Liver (tissue), 10 donors: ENCODE measurements at places on chromosomes 6 and 20. TPM values are rescaled to one million over a fixed set of nuclear protein-coding genes. Genes with fewer than 3 reads are reported as not detected.

GRCh38 chr6:64665137-64665536, 1029.5 kb downstream of the PHF3 start:
- H3K4me1 ChIP-seq, result no peaks in the 10 kb centered on the region
- H3K36me3 ChIP-seq, result no peaks in the 10 kb centered on the region
- H3K27me3 ChIP-seq, result no peaks in the 10 kb centered on the region
- H3K27ac ChIP-seq, result no peak overlapping the region

DNA sequence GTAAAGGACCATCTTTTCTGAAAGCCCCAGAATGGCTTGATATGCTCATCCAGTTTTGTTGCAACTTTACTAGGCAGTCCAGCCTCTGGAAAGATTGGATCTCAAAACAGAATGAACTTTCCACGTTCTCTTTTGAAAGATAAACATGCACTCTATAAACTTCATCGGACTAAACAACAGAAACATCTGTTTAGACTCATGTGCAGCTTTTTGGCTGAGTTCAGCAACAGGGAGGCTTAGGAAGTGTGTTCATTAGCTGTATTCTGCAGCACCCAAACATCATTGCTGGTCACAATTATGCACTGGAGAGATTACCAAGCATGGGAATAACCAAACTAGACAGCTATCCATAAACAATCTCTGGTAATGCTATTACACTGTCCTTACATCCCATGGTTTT, 180.5 kb downstream of the TENT5A start:
- H3K27ac ChIP-seq, result no peak overlapping the region
- no peak overlapping the region for H3K4me3 ChIP-seq
- H3K27me3 ChIP-seq, result no peaks in the 10 kb centered on the region
- DNase-seq, result no peak

DNA sequence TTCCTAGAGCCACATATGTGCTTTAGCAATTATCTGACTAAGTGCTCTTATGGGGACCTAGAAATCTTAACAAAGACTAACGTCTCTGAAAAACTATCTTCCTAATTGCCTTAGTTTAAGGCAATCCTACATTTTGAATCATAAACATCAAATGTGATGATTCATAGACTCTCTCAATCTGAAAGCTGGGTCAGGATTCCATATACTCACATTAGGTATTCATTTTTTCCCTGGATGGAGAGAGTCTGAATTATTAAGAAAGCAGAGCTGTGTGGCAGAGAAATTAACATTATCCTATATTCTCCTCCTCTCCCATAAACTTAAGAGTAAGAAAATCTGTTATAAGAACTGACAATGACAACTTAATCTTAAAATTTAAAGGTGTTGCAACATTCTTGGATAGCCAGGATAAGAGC, 1.6 kb upstream of the PRL start:
- DNase-seq, result no peak
- no peaks in the 10 kb centered on the region for H3K36me3 ChIP-seq
- no peak overlapping the region for H3K27ac ChIP-seq
- no peaks in the 10 kb centered on the region for H3K27me3 ChIP-seq

DNA sequence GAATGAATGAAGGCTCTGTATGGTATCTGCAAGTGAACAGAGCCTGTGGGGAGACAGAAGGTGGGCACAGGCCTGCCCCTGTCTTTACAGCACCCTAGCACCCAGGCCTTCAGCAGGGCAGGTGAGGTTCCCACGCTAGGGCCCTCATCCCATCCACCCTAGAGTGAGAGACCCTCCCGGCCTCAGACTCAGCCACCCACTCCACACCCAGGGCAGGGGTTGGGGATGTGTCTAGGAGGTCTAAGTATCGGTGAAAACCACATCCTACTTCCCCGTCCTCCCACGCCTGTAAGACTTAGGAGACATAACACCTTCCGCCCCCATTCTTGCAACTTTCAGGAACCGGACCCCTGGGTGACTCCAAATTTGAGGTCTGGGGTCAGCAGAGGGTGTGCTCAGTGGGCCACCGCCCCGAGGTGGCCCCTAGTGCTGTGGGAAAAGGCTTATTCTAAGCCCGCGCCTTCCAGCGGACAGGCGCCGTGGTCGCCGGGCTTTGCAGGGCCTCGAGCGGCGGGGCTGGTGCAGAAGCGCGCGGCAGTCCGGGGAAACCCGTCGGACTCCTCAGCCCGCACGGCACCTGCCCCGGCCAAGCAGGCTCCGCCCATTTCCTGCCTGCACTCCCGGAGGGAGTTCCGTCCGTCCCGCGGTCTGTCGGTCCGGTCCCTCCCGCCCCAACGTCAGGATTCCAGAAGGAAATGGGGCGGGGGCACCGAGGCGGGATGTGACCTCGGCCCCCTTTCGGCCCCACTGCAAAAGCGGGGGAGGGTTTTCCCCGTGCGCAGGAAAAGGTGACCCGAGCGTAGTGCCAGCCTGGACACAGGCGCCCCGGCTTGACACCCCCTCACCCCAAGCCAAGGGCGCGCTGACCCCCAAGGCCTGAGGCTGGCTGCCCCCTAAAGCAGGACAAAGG, 868 bp downstream of the SAMD10 start:
- H3K4me3 ChIP-seq, result peak overlapping the region; percentile 30
- H3K36me3 ChIP-seq, result no peaks in the 10 kb centered on the region
- H3K27ac ChIP-seq, result peak overlapping the region; percentile 25
- no peaks in the 10 kb centered on the region for H3K27me3 ChIP-seq

- H3K4me3 ChIP-seq, result no peak overlapping the region
- H3K27me3 ChIP-seq, result no peaks in the 10 kb centered on the region
- H3K36me3 ChIP-seq, result no peaks in the 10 kb centered on the region
- no peak overlapping the region for H3K27ac ChIP-seq
- H3K4me1 ChIP-seq, result peaks cover 3% of the 10 kb centered on the region
These were observed 8.2 kb upstream of the PYGB start for GRCh38 chr20:25239387-25240370.

GRCh38 chr6:168214586-168215104, 104.9 kb downstream of the DACT2 start:
- no peak overlapping the region for H3K4me3 ChIP-seq
- H3K27ac ChIP-seq, result no peak overlapping the region
- H3K4me1 ChIP-seq, result no peaks in the 10 kb centered on the region
- DNase-seq, result no peak

Gene NUS1
- polyA plus RNA-seq, result 20.6 TPM

Gene LY6G6D
- not detected for polyA plus RNA-seq

GRCh38 chr20:37376324-37376723, 30.4 kb downstream of the SRC start:
- H3K4me1 ChIP-seq, result peaks cover 6% of the 10 kb centered on the region
- no peak for DNase-seq
- no peaks in the 10 kb centered on the region for H3K27me3 ChIP-seq
- H3K27ac ChIP-seq, result no peak overlapping the region
- no peaks in the 10 kb centered on the region for H3K36me3 ChIP-seq

- H3K27me3 ChIP-seq, result no peaks in the 10 kb centered on the region
- DNase-seq, result no peak
- no peaks in the 10 kb centered on the region for H3K36me3 ChIP-seq
- peak overlapping the region; percentile 13 for H3K4me3 ChIP-seq
These were observed 72.7 kb downstream of the SOX4 start for GRCh38 chr6:21666201-21666691.

- H3K36me3 ChIP-seq, result no peaks in the 10 kb centered on the region
- H3K27me3 ChIP-seq, result no peaks in the 10 kb centered on the region
- H3K27ac ChIP-seq, result no peak overlapping the region
- H3K4me1 ChIP-seq, result no peaks in the 10 kb centered on the region
- H3K4me3 ChIP-seq, result no peak overlapping the region
These were observed 64.6 kb upstream of the SRSF6 start for GRCh38 chr20:43393052-43393451.

Gene BPHL
- polyA plus RNA-seq, result 29.6 TPM

Gene GPX5
- not detected for polyA plus RNA-seq

DNA sequence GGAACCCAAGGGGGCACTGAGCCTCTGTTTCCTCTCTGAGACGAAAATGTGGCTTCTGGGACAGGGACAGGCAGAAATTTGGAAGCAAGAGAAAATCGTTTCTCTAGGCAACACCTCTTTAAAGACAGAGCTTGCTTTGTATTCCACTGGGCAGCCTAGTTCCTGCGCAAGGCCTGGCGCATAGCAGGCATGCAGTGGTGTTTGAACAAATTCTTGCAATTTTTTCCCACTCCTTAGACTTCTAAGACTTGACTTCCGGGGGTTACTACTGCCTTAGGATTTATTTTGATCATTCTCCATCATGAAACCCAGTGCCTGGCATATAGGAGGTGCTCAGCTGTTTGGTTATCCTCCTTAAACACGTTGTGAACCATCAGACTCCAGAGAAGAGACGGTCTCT, 249.0 kb upstream of the KCNG1 start:
- no peak overlapping the region for H3K4me3 ChIP-seq
- H3K36me3 ChIP-seq, result no peaks in the 10 kb centered on the region
- no peak overlapping the region for H3K27ac ChIP-seq

Gene TPBG
- 0.80 TPM for polyA plus RNA-seq

DNA sequence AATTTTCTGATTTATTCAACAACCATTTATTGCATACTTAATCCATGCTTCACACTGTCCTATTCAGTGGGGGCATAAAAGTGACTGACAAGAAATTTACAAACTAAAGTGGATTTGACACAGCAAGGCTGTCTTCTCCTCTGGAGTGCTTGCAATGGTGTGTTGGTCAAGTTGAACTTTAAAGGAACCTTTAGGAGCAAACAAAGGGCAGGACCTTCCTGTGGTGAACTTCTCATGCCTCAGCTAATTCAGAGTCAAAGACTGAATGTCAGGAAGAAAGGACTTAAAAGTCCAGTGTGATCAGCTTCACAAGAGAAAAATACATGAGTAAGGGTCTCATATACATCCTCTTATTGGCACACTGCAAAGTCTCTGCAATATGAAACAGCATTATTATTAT, 60.8 kb upstream of the TENT5A start:
- no peaks in the 10 kb centered on the region for H3K4me1 ChIP-seq
- H3K27me3 ChIP-seq, result no peaks in the 10 kb centered on the region
- H3K36me3 ChIP-seq, result no peaks in the 10 kb centered on the region
- no peak overlapping the region for H3K27ac ChIP-seq
- no peak overlapping the region for H3K4me3 ChIP-seq

Gene OR2H2
- polyA plus RNA-seq, result not detected

- no peak for DNase-seq
- no peak overlapping the region for H3K27ac ChIP-seq
- no peaks in the 10 kb centered on the region for H3K27me3 ChIP-seq
- no peaks in the 10 kb centered on the region for H3K4me1 ChIP-seq
- no peak overlapping the region for H3K4me3 ChIP-seq
- no peaks in the 10 kb centered on the region for H3K36me3 ChIP-seq
These were observed 315.7 kb upstream of the EPHA7 start for GRCh38 chr6:93735099-93735498.

- no peak overlapping the region for H3K4me3 ChIP-seq
- H3K4me1 ChIP-seq, result no peaks in the 10 kb centered on the region
- H3K27ac ChIP-seq, result no peak overlapping the region
- DNase-seq, result no peak
These were observed 161.7 kb downstream of the UNC5CL start for GRCh38 chr6:40877362-40877761.

- no peaks in the 10 kb centered on the region for H3K36me3 ChIP-seq
- no peak overlapping the region for H3K27ac ChIP-seq
These were observed 40.6 kb upstream of the JAG1 start for GRCh38 chr20:10714236-10714975.

DNA sequence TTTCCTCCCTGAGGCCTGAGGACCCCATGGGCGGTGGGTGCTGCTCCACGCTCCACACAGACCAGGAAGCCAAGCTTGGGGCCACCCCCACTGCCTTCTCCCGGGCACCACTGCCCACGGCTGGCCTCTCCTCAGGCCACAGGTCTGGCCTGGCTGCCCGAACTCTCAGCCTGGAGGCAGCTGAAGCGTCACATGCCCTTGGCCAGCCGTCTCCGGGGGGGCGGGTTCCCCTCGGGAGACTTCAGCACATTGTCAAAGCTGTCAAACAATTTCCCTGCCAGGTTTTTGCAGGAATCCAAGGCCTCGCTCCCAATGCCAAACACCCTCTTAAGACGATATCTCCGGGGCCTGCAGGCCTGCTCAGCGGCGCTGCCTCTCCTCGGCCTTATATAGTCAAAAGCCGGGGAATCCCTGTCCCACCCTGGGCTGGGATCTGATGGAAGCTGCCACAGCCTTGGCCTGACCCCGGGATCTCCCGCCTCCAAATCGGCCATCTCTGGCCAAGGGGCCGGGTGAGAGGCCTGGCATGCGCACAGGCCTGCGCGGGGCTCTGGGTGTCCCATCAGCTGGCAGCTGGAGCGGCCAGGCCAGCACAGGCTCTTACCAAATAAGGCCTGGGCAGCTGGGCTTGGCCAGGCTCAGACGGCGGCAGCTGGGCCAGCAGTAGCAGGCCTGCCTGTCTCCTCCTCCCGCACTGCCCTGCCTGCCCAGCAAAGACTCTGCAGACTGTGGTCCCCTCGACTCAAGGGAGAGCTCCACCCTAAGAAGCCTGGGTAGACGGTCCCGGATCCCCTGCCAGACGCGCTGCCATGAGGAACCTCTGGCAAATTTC, 49.7 kb downstream of the RBM38 start:
- H3K4me1 ChIP-seq, result peaks cover 34% of the 10 kb centered on the region
- no peaks in the 10 kb centered on the region for H3K27me3 ChIP-seq
- H3K36me3 ChIP-seq, result no peaks in the 10 kb centered on the region
- H3K4me3 ChIP-seq, result no peak overlapping the region

Gene SLC22A2
- polyA plus RNA-seq, result not detected

Gene RGL2
- polyA plus RNA-seq, result 16.8 TPM

Gene HRH3
- polyA plus RNA-seq, result not detected

GRCh38 chr6:1864496-1864895, 254.8 kb downstream of the FOXC1 start:
- no peak overlapping the region for H3K27ac ChIP-seq
- H3K4me1 ChIP-seq, result no peaks in the 10 kb centered on the region
- H3K36me3 ChIP-seq, result no peaks in the 10 kb centered on the region
- no peak for DNase-seq
- H3K27me3 ChIP-seq, result no peaks in the 10 kb centered on the region

DNA sequence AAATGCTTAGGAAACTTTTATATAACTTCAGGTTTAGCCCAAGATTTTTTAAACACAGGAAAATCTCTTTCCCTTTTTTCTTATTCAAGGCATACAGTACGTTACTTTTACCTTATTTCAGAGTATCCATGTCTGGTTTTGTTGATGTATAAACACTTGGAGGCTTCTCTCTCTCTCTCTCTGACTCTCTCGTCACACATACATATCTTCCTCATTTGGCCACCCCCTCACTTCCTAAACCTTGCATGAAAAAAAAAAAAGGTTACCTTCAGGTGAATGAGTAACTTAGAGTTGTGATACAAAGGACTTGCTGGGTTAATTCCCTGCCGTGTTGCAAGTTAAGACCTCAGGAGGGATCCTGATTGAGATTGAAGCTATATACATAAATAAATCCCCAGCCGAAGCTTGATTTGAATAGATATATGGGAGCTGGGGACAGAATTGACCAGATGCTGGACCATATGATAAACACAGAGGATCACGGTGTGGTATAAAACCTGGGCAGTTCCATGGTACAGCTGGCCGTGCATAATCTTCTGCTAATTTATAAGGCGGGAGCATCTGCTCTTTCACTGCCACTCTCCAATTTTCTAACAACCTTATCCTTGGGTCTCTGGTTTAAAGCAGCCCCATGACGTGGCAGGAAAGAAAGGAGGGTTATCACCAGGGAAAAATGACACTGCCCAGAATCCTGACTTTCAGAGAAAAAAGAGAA, 55.1 kb upstream of the IL20RA start:
- no peak overlapping the region for H3K4me3 ChIP-seq
- H3K27ac ChIP-seq, result no peak overlapping the region
- H3K36me3 ChIP-seq, result no peaks in the 10 kb centered on the region
- DNase-seq, result no peak

GRCh38 chr20:64192406-64192805, 28.2 kb downstream of the MYT1 start:
- no peak overlapping the region for H3K27ac ChIP-seq
- H3K27me3 ChIP-seq, result no peaks in the 10 kb centered on the region
- peaks cover 10% of the 10 kb centered on the region for H3K4me1 ChIP-seq
- H3K4me3 ChIP-seq, result no peak overlapping the region
- no peaks in the 10 kb centered on the region for H3K36me3 ChIP-seq

Gene TMEM239
- not detected for polyA plus RNA-seq
